Dermis microvascular lymphatic vessel endothelial cell (primary cell): ENCODE measurements at places on chromosomes 12 and 14.

GRCh38 chr14:72629534-72629933 lies 264.4 kb downstream of the DPF3 start:
- DNase-seq: no peak

GRCh38 chr12:122884860-122885259 lies 11.1 kb downstream of the VPS37B start:
- peak; percentile 46 for DNase-seq

DNA sequence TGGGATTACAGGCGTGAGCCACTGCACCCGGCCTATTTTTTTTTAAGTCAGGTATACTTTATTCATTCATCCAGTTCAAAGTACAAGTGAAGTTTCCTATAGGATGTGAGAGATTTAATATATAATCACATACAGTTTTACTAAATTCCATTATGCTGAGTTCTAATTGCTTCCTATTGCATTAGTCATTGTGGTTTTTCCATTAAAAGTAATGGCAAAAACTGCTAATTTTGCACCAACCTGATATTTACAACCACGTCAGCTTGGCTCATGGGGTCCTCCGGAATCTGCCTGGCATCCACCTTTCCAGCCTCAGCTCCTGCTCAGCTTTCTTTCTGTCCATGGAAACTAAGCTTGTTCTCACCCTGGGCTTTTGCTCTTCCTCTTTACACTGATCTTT lies 67.0 kb upstream of the CSRP2 start:
- DNase-seq: no peak

DNA sequence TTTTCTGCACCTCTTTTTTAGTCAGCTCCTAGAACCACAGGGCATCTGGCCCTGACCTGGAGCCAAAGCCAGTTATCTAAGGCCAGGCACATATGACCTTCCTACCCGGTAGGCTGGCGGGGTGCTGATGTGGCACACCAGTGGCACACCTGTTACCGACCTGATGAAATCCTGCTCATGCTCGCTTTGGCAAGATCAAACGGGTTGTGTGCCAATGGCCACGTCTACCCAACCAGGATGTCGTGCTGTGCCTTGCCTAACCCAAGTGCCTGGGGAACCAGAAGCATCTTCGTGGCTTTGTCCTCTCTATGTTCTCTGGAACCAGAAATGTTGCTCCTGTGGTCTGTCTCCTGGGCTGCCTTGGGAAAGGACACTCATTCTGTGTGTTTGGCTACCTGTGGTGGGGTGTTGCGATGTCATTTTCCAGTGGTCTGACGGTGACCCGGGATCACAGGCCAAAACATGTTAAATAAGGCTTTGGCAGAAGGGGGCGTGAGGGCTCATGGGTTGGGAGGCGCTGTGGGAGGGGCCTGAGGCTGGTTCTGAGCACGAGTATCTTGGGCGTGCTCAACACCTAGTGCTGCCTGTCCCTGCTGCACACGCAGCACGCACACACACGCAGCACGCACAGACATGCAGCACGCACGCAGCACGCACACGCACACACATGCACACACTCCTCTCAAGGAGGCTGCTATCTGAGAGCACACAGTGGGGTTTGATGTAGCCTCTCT lies 27.9 kb downstream of the CCNK start:
- DNase-seq: no peak

DNA sequence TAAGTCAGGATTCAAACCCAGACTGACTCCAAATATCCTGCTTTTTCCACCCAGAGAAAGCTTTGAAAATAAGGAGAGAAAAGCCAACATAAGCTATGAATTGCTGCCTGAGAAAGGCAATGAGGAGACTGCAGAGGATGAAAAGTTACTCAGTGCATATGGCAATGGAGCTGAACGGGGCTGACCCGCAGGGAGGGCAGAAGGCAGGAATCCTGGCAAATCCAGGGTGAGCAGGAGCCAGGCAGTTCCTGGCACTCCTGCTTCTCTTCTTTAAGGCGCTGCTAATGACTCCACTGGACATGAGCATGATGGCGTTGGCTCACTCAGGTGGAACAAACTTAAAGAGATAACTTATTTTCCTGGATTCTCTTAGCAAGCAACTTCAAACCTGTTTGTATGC lies 95.2 kb upstream of the TMCC3 start:
- no peak for DNase-seq
